ENCODE measurements at places on chromosomes 12 and 14.

GRCh38 chr12:81626406-81626805 lies 132.7 kb downstream of the PPFIA2 start:
- DNase-seq = no peak

GRCh38 chr12:9761419-9761781 lies 699 bp upstream of the CD69 start:
- no peak for DNase-seq

DNA sequence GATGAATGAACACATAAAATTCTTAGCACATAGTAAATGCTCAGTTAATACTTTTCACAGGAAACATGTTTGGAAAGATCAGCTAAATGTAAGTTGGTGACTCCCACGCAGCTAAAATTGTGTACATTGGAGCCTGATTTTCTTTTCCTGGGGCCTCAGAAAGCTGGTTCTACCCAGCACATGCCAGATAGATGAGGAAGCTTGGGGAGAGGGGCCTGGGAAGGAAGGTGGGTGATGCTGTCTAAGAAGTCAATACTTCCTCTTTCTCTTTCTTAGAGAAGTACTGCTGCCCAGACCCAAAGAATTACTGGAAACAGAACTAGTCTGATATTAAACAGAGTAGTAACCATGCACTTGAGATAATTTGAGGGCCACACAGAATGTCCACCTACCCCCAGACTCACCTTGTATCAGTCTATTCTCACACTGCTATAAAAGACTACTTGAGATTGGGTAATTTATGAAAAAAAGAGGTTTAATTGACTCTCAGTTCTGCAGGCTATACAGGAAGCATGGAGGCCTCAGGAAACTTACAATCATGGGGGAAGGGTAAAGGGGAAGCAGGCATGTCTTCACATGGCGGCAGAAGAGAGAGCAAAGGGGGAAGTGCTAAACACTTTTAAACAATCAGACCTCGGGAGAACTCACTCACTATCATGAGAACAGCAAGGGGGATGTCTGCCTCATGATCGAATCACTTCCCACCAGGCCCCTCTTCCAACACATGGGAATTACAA lies 123.3 kb upstream of the MED13L start:
- DNase-seq = no peak

DNA sequence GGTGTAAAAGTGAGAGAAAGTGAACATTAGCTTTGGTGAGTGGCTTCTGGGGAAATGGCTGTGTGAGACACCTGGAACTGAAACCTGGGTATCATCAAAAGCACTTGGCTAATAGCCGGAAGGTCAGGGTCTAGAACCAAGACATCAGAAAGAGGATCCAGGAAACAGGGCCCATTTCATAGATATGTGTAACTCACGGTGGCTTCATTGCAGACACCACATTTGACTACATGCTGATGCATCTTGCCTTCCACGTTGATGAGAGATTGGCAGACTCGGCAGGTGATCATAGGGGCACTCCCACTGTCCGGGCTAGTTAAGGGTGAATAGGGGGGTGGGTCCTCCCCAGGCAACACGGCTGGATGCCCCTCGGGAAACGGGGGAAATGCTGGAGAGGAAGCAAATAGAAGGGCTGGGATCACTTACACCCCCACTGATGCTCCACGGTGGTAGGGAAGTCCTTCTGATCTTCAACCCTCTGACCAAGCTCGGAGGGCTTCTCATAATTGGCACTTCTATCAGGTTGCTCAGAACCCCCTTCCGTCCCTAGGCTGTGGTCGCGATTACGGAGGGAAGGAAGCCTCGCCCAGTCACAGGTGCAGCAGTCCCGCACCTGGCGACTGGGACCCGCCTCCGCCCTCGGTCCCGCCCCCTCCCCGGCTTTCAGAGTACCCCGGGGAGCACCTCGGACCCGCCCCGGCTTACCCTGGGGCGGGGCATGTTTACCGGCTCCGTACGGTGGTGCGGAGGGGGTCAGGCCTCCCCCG lies 593 bp downstream of the PIP4P1 start:
- DNase-seq = peak; percentile 39

- peak; percentile 4 for DNase-seq
These were observed 1071.2 kb upstream of the USP15 start for GRCh38 chr12:61188801-61189595.

DNA sequence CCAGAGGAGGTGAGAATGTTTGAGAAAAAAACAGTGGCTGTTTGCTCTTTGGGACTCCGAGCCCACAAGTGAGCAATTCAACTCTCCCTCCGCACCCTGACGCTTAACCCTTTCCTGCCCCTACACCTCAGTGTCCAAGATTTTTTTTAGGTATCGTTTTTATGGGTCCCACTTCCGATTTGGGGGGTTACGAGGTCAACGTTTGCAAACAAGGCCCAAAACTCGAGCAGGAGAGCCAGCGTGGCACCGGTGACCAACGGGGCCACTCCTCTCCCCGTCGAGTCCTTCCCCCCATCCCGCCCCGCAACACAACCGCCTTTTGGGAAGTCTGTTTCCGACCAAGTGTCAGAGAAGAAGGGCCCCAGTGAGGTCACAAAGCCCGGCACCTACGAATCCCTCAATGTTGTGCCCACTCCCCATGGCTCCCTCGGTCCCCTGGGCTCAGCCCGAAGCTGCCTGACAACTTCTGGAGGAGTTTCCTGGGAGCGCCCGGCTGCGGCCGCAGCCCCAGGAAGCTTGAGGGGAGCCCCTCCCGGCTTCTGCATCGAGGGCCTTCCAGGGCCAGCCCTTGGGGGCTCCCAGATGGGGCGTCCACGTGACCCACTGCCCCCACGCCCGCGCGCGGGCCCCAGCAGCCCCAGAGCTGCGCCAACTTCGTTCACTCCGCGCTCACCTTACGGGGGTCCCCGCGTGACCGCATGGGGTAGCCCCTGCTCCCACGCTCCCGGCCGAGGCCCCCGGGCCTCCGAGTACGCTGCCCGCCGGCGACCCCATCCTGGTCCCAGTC lies 1.2 kb downstream of the CDK2AP1 start:
- peak; percentile 17 for DNase-seq

GRCh38 chr12:51898937-51899336 lies 8.4 kb upstream of the ACVRL1 start:
- no peak for DNase-seq

DNA sequence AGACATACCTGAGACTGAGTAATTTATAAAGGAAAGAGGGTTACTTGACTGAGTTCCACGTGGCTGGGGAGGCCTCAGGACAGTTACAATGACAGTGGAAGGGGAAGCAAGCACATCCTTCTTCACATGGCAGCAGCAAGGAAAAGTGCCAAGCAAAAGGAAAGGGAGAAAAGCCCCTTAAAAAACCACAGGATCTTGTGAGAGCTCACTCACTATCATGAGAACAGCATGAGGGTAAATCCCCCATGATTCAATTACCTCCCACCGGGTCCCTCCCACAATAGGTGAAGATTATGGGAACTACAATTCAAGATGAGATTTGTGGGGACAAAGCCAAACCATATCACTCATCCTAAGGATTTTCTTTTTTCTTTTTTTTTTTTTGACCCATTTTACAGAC lies 177.8 kb upstream of the EEA1 start:
- DNase-seq = no peak

GRCh38 chr12:107368586-107368985 lies 275.2 kb upstream of the CRY1 start:
- no peak for DNase-seq

DNA sequence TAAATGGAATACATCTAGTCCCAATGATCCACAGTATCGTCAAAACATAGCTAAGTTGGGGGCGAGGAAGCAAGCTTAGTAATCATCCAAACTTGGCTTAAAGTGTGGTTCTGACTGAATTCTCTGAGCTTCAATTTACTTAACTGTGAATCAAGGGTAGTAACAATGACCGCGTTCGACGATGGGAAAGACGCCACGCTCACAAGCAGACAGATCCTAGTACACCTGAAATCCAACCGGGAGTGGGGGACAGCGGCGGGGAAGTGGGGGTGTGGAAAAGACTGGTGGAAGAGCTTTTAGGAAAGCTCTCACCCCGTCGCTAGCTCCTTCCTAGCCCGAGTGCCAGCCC lies 433 bp downstream of the COX16 start:
- no peak for DNase-seq

DNA sequence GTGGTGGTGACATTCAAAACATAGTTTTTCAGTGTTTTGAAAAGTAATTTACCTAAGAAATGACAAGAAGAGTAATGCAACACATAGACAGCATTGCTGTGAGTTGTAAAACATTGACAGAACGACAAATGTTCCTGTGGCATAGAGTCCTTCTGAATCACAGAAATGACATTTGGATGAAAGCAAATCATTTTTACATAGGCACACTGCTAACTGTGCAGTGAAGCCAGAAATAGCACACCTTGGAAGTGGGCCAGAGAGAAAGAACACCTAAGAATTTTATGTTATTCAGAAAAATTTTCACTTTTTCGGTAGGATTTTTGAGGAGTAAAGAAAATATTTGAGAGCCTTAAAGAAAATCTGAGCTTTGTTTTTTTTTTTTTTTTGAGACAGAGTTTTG lies 100.6 kb downstream of the ANO4 start:
- no peak for DNase-seq

DNA sequence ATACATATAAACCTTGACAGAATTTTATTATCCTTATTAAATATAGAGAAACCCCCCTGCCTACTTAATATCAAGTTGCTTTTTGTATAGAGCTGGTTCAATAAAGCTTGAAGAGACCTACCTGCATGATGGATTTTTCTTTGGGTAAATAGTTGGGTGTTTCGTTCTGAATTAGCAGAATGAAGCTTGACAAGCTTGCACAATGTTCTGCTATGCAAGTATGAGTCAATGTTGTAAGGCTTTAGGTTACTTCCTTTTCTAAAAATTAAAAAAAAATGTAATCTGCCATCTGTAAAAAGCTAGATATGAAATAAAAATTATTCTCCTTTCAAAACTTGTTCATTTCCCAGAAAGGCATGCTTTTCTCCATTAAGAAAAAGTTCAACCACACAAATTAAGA lies 1662.6 kb upstream of the SEL1L start:
- DNase-seq = peak; percentile 55

- no peak for DNase-seq
These were observed 5.1 kb downstream of the GPRC5D start for GRCh38 chr12:12946686-12947355.

GRCh38 chr14:37133284-37133913 lies 39.0 kb downstream of the SLC25A21 start:
- no peak for DNase-seq

DNA sequence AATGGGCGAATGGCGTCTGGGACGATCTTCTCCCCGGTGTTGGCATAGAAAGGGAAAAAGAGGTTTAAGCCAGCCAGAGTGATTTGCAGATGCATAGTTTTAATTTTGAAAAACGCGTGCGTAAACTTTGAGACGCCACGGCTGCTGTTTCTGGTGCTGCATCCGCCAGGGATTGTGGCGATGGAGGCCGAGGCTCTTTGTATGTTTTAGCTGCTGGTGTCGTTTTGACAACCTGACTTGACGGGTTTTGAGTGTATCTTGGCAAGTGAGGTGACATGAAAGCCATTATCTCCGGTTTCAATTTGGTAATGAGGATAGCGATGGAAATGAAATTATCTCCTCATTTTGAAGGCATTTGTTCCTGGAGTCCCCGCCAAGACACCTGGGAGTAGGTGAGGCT lies 1.6 kb downstream of the PTGDR start:
- no peak for DNase-seq

GRCh38 chr12:104858611-104859543 lies 99.2 kb downstream of the SLC41A2 start:
- DNase-seq = peak; percentile 27

DNA sequence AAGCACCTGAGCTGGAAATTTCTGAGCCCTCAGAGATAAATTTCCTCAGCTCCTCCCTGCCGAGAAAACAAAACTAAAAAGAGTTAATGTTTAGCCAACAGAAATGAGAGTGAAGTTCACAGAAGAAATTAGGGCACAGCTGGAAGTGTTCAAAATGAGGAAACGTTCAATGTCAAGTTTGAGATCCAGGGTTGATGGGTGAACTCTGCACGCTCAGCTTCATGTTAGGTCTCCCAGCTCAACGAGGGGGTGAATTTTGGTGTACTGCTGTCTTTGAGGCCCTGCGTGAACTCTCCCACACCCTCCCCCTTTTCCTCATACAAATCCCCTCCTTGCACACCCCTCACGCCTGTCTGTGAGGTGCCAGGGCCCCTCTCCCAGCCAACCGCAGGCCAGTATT lies 13.3 kb upstream of the OAS3 start:
- no peak for DNase-seq

- DNase-seq = peak; percentile 18
These were observed 266.9 kb downstream of the KTN1 start for GRCh38 chr14:55846826-55847446.

DNA sequence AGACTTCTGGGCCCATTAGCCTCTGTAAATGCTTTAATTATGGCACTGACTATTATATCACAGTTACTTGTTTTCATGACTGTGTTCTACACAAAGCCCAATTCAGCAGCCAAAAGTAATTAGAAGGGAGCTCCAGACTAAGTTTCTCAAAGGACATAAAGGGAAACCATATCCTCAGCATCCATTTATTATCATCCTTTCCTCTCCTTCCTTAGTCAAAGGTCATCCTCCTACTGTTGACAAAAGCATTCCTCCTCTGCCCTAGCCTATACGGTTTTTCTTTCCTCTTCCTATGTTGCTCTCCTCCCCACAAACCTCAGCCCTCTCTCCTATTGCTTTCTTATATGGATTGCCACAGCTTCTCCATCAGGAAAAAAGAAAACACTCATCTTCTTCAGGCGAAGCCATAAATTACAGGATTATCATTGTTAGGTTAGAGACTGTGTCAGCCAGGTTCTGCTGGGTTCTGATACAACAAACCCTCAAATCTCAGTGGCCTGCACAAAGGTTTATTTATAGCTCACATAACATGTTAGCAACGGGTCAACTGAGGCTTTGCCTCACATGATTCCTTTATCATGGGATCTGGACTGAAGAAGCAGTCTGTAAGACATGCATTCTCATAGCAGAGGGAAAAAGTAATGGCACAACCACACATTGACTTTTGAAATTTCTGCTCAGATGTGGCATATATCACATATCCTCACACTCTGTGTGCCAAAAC lies 207.2 kb downstream of the SLC5A8 start:
- no peak for DNase-seq

DNA sequence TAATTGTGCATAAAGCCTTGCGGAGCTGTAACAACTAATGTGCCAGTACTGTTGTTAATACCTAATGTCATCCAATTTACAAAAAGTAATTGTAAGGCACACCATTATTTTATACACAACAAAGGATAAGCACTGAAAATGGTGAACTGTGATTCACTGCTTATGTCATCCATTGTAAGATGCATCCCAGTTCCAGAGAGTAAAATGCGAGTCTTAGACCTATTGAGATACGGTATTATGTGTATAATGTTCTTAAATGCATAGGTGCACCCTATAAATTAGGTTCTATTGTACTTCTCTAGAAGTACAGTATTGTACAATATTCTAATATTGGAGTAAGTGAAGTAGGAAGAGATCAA lies 406 bp downstream of the PARP2 start:
- peak; percentile 43 for DNase-seq

DNA sequence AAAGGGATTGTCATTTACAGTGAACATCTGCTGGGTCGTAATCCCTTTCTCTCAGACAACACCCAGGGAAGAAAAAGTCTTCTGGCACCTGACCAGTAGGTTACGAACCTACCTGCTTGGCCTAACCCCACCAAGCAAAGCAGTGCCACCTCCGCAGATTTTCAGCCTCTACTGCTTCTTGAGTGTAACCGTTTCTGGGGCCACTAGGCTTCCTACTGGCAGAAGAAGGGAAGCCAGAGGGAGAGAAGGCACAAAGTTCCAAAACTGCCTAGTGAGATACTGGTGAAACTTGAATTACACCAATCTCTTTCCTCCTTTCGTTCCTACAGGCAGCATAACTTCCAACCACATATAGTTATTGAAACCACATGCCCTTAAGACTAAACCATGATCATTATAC lies 383.6 kb downstream of the BCAT1 start:
- DNase-seq = no peak

- no peak for DNase-seq
These were observed 9.5 kb upstream of the CCDC91 start for GRCh38 chr12:28180786-28181185.

- DNase-seq = peak; percentile 25
These were observed 3.4 kb downstream of the CYP46A1 start for GRCh38 chr14:99687284-99688209.

Measured in epithelial cell of esophagus (primary cell).